HT-29 (cell line): ENCODE measurements at places on chromosomes 5 and 9.

- DNase-seq = no peak
These were observed 2.4 kb downstream of the GLIPR2 start for GRCh38 chr9:36138901-36139300.

DNA sequence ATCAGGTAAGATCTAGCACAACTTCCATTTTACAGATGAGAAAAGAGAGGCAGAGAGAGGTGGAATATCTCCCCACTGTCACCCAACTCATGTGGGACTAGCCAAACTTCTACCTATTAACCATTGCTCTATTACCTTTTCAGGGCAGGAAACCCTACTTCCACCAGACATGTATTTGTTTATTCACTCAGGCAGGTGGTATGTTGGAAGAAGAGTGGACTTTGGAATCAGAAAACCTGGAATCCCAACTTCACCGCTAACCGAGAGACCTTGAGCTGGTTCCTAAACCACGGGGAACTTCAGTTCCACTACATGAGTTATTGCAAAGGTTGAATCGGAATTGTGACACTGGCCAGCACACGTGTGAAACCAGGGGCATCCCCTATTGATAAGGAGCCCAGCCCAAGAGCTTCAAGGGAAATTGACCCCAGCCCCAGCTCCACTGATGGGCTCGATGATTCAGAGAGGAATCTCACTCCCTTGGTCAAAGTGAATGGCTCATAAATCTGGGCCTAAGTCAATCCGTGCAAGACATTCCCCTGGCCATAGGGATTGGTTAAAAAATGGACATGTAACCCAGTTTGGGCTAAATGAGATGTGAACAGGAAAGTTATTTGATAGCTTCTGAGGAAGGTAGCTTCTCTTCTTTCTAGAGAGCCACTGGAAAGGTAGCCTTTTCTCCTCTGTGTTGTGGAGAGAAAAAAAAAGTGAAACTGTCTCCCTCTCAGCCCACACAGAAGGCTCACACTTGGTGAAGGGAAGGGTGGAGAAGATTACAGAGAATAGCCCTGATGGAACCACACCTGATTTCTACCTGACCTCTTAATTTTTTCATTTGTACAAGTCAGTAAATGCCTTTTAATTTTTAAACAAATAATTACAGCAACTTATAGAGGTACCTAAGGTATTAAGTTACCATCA, 5.5 kb upstream of the GLIS3 start:
- peak; percentile 71 for DNase-seq

GRCh38 chr5:74624501-74624900, 16.0 kb downstream of the ENC1 start:
- DNase-seq = peak; percentile 54

DNA sequence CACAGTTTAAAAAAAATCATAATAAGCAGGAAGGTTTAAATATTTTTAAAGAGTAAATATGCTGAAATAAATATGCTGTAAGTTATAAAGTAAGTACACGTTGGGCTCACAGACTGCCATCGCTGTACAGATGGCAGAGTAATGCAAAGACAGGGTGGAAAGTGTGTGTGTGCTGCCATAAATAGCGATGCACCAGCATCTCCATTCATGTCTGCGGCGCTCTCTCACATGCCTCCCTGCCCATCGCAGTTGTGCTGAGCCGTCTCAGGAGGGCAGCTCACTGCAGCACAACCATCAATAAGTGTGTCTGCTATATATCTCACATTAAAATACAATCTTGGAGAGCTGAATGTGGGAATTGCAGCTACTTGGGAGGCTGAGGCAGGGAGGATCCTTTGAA, 14.3 kb downstream of the MOCS2 start:
- DNase-seq = no peak
